ENCODE measurements at places on chromosomes 2 and 18. TPM values are rescaled to one million over a fixed set of nuclear protein-coding genes. Genes with fewer than 3 reads are reported as not detected.

The WNT6 gene
- total RNA-seq = not detected

The SOWAHC gene
- total RNA-seq = 15.2 TPM

The G6PC2 gene
- total RNA-seq = not detected

The SLC30A3 gene
- total RNA-seq = not detected

The KCNG3 gene
- total RNA-seq = 0.91 TPM

The ABCG5 gene
- total RNA-seq = not detected

Measured in MG63 (cell line).